ENCODE measurements at places on chromosomes 2 and 18.

GRCh38 chr2:20583425-20583881 lies 67.4 kb downstream of the HS1BP3 start:
- no peak for DNase-seq

DNA sequence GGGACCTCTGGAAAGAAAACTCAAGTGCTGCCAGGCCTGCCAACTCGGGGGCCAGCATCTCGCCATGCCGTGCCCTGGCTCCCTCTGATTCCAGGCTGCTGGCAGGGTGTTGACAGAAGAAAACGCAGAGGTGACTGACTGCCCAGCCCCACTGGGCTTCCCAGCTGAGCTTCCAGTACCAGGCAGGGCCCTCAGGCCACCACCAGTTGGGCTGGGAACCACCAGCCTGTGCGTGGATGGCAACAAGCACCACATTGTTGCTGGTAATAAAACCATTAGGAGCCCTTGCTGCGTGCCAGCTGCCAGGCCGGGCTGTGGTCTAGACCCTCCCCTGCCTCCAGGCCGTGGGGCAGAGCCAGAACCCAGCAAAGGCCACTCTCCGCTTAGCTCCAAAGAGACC lies 9.2 kb downstream of the DNMT3A start:
- no peak for DNase-seq

DNA sequence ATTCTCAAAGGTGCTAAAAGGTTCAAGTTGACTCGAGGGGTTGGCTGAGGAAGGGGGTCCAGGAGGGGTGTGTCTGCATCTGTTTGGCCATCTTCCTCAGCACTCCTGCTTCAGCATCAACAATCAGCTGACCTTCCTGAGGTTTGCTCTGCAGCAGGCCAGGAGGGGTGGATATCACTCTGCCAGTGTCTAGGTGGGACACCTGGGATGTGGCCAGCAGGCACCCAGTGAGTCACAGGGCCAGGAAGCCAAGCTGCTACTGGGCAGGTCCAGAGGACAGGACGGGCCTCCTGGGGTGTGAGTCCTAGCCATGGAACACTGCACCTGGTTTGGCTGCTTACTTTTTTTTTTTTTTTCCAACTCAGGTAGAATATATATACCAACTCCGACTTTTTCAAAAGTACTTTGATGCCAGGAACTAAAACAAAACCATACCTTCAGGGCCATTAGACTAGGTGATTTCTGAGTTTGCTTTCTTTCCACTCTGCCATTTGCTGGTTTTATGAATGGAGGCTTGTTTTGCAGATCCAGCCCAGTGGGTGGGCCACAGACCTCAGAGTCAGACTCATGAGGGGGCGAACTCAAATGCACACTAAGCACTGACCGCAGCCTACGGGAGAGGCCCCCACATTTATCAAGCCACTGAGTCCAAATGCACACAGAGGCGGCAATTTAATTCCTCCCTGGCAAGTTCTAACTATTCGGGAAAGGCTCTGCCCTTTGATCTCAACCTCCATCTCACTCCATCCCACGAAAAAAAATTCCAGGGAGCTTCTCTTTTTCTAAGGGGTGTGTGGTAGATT lies 76.0 kb downstream of the UXS1 start:
- no peak for DNase-seq

- DNase-seq: no peak
Observed at GRCh38 chr18:78701771-78702396, 277.7 kb upstream of the SALL3 start.

DNA sequence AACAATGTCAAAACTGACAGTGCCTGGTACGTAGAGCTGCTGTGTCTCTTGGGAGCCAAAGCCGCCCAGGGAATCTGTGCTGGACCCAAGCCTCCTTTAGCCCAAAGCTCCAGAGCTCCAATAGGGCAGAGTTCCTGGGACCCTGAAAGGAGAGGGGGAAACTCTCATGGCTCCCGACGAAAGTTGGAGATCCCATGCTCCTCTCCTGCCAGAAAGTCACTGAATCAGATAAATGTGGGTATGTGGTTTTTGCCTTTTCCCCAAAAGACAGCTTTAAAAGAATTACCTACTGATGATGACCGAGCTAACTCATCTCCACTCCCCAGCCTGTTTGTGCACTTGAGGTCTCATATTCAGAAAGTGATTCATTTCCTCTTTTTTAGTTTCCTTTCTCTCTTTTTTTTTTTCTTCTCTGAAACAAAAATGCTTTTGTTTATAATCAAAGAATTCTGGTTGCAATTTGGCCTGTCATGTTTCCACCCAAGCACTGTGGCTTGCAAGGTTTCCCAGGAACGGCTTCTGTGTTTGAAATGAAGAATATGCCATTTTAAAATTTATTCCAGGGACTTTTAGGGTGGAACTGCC lies 14.1 kb upstream of the PMAIP1 start:
- DNase-seq: peak; percentile 82

GRCh38 chr2:172376016-172376415 lies 51.4 kb upstream of the ITGA6 start:
- DNase-seq: no peak

DNA sequence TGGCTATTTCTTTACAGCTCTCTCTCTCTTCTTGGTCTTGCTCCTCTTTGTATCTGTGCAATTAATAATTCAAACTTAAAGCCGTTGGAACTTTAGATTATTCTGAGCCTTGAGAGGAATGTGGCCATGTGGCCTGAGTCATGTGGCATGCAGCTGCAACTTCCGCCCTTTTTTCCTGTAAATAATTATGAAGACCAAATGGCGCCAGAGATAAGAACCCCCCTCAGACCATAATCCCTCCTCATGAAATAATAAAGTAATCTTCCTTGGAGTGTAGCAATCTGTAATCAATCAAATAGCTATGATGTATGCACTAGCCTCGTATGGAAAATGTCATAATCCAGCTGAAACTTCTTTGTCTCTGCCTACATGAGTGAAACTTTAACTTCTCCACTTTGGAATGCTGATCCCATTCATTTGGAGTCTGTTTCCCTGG lies 13.5 kb upstream of the TWSG1 start:
- DNase-seq: no peak

DNA sequence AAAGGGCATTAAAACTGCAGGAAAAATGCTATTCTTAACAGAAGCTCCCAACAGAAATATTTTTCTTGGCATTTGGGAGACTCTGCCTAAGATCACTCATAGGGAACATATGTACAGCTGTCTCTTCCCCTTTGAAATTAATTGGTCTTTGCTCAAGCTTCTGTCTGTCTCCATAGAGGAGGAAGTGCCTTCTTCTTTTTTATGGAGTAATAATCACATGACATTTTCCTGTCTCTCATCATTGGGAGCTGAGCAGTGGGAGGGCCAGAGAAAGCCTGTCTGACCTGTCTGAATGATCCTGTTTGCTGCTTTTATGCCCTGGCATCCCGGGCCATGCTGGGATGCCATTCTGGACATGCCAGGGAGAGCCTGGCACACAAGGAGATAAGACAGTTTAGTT lies 145.6 kb downstream of the AQP4 start:
- DNase-seq: no peak

GRCh38 chr2:104402825-104403224 lies 451.1 kb upstream of the POU3F3 start:
- no peak for DNase-seq

GRCh38 chr2:3199627-3200345 lies 177.8 kb downstream of the EIPR1 start:
- DNase-seq: no peak

- no peak for DNase-seq
Observed at GRCh38 chr2:170814533-170815230, 2.0 kb upstream of the GAD1 start.

- no peak for DNase-seq
Observed at GRCh38 chr2:215441560-215442400, 5.9 kb upstream of the FN1 start.

All from astrocyte of the cerebellum (primary cell).